Femur (tissue), 1 donor: ENCODE measurements at places on chromosomes 11 and 22.

DNA sequence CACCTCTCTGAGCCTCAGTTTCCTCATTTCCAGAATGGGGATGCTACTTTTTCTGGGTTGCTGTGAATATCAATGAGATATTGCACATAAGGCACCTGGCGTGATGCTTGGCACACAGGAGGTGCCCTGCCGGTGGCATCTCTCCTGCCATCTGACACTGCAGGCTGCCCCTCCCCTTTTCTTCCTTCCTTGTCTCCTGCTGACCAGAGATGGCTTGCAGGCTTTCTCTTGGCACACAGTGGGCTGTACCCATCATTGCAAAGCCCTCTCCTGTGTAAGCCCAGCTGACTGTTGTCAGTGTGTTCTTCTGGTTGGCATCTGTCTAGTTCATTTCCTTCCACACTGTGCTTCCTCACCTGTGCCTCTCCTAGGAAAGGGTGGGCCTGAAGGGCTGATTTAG, 91.7 kb downstream of the MYO18B start:
- DNase-seq = no peak

DNA sequence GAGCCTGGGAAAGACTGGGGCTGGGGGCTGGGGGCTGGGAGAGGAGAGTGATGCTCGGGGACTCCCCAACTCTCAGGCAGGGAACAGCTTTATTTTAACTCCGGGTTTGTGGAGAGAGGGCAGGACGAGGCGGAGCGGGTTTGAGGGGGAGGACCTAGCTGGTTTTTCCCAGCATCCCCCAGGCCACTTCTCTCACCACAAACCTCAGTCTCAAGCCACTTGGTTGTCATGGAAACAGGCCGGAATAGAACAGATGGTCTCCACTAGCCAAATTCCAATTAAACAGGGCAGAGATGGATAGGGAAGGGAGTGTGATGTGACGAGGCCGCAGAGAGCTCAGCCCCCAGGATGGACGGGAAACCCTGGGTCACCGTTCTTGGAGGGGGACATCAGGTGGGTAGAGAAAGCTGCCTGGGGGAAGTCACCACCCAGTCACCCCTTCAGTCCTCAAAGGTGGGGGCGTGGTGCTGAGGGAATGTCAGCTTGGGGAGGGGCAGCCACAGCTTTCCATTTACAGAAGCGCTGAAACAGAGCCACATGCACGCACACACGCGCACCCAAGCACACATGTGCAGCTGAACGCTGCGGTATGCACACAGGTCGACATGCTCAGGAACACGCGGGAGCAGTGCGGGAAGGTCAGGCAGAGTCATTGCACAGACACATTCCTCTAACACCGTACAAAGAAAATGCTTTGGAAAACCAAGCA, 19.2 kb downstream of the NECTIN1 start:
- DNase-seq = peak; percentile 88

DNA sequence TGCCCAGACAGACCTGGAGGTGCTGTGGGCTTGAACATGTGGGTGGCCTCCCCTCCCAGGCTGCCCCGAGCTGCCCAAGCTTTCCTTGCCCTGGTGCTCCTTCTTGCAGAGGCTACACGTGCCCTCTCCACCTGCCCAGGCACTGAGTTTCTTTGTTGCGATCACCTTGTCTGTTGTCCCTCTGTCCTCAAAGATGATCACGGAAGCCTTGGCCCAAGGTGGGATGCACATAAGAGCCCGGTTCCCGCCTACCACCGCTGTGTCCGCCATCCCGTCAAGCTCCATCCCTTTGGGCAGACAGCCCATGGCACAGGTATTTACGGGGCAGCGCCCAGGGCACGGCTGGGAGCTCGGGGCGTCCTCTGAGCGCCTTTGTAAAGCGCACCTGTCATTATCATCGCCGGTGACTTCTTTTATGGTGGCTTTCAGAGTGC, 67.5 kb downstream of the MED15 start:
- no peak for DNase-seq

DNA sequence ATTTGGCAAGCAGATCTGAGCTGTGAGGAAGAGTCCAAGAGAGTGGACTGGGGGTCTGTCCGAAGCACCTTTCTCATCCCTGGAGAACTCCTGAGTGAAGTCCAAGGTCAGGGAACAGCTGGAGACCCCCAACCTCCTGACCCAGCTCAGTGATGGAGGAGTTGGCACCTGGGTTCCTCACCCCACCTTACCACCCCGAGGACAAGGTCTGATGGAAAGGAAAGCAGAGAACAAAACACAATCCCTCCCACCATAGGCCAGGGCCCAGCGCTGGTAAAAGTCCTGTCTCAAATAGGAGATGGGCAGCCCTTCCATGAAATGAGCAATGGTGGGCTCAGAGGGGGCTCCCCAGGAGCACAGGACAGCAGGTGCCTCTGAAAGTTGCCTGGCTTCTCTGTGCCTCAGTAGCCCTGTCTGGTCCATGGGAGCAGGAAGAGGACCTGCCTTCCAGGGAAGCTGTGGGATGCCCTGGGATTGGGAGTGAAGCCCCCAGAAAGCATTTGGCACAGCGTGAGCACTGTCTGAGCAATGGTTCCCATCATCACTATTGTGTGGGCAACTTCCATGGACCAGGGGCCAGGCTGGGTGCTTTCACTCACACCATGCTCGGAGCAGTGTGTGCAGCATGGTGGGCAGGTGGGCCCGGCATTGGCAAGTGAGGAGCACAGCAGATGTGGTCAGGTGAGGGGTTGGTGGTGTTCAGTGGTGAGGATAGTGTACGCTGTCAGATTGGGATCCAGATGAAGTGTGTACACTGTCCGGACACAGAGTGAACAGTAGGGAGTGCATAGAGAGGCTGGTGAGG, 7.5 kb downstream of the TRIM29 start:
- DNase-seq = peak; percentile 4

- peak; percentile 65 for DNase-seq
These were observed at the start of gene ADORA2A for GRCh38 chr22:24427500-24428164. ADORA2A (plus strand) TSS chr22:24427599; CDS start chr22:24433405, 5,806 bp downstream.

DNA sequence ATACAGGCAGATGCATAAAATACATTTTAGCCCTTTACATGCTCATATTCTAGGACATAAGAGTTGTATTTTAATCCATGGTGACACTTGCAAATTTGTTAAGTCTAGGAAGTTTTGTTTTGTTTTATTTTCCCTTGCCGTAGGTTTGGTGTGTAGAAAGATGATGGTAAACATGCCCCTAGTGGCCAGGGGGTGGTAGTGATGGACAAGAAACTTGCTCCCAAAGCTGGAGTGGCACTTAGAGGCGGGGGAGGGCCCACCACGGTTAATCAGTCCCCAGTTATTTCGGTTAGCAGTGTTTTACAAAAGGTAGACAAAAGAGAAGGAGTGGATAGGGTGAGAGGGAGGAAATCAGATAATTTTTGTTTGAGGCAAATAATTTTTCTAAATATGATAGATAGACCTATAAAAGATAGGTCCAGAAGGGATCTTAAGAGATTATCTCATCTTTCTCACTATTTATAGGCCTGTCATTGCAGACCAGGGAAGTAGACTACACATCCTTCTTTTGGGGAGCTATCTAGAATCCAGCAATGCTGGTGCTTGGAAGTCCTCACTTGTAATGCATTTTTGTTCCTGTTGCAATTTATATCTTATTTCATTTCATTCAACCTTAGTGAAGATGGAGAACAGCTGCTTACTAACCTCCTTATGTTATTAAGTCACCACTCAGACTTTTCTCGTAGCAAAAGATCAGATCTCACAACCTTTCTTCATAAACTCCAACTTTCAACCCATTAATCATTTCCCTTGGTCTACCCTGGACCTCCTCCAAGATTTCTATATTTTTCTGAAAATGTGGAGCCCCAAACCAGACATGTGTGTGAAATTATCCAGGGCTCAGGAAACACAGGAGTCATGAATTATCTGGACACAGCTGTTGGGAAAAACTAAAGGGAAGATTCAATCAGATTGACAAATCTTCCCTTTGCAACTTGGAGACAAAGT, 5.9 kb upstream of the BDNF start:
- DNase-seq = no peak

DNA sequence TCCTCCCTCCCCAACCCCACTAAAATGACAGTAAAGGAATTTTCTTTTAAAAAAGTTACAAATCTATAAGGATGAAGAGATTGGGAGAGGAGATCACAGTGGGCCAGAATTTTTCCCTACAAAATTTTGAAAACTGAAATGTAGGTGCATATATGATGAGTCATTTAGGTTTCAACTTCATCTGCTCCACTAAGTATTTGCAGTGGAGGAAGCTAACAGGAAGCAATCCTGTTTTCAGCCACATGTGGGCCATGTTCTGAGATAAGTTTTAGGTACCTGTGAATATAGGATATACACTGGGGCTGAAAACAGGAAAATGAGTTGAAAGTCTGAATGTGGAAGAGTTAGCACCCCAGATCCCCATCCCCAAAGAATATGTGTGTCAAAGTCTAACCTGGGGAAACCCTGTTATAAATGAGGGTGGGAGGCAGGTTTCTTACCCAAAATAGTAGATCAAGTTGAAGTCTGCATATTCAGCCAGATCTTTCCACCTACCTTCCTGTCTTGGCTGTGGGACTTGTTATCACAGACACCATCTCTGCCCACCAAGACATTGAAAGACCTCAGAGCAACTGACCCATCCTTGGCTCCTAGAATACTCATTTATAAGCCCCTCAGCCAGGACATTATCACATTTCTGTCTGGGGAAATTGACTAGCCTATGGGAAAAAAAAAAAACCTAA, 87.3 kb downstream of the PACS1 start:
- no peak for DNase-seq
